ENCODE measurements at places on chromosomes 5 and 9.

- ATAC-seq, result peak; percentile 35
These were observed 51.4 kb upstream of the GRHPR start for GRCh38 chr9:37370968-37371563.

- ATAC-seq, result no peak
These were observed 73.8 kb downstream of the LHFPL2 start for GRCh38 chr5:78574731-78575161.

GRCh38 chr9:136779808-136780207, 11.3 kb upstream of the TMEM141 start:
- ATAC-seq, result no peak

DNA sequence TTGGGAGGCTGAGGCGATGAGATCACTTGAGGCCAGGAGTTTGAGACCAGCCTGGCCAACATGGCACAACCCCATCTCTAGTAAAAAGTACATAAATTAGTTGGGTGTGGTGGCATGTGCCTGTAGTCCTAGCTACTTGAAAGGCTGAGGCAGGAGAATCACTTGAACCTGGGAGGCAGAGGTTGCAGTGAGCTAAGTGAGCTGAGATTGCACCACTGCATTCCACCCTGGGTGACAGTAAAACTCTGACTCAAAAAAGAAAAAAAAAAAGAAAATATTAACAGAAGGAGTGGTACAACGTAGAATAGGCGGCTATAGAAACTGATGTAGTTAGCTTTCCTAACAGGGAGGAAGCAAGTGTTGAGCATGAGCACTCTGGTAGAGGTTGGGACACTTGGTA, 59.9 kb downstream of the PBX3 start:
- no peak for ATAC-seq

DNA sequence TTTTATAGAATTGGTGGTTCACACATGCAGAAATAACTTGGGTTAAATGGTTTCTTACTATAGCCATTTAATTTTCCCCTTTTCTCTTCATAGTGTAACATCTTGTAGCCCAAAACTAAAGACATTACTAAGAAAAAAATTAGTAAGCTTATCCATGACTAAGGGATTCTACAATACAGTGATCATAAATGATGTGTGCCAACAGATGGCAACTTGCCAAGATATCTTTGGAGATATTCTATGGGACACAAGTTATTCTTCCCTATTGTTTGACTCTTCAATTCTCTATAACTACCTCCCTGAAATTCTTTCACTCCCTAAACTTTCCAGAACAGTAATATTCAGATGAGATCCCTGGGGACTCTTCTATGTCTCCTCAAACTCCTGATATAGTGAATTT, 580.6 kb downstream of the PTPRD start:
- no peak for ATAC-seq

- no peak for ATAC-seq
These were observed 30.2 kb upstream of the SLCO6A1 start for GRCh38 chr5:102529031-102529430.

DNA sequence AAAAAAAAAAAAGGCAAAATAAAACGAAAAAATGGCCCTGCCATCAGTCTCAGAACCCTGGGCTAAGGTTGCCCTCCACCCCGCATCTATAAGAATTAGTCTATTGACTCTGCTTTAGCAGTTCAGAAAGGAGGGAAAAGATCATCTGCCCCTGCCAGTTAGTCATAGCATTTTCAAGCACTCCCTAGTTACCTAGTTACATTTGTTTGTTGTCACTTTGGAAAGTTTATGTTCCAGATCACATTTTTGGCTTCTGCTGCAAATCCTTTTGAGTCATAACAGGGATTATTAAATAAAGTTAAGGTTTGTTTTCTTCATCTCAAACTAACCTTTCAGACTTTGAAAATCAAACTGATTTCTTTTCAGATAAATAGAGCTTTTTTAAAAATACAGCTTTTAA, 52.1 kb downstream of the AQP7 start:
- no peak for ATAC-seq

DNA sequence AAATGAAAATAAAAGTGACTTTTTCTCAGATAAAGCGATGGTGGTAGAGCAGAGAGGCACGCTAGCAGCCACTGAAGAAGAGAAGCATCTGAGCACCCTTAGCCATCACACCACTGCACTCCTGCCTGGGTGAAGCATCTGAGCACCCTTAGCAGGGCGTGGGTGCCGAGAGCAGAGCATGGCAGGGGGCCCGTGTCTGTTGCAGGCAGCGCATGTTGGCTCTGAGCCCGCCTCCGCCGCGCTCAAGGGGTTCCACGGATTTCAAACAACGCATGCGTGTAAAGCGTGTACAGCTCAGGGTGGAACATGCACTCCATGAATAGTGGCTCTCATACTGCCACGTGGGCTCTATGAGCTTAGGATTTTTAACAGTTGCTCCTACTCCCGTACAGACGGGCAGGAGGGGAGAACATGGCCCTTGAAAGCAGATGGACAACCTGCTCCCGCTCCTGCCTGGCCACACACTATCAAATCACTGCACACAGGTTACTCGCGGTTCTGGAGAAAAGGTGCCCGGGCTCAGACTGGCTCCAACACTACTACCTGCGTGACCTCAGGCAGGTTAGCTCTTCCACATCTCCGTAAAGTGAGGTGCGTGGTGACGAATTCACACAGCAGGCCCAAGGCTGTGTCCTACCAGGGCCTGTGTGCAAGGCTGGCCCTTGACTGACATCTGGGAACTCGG, 12.1 kb downstream of the LRRC14B start:
- no peak for ATAC-seq

GRCh38 chr9:2208991-2209390, 193.8 kb downstream of the SMARCA2 start:
- ATAC-seq, result no peak

DNA sequence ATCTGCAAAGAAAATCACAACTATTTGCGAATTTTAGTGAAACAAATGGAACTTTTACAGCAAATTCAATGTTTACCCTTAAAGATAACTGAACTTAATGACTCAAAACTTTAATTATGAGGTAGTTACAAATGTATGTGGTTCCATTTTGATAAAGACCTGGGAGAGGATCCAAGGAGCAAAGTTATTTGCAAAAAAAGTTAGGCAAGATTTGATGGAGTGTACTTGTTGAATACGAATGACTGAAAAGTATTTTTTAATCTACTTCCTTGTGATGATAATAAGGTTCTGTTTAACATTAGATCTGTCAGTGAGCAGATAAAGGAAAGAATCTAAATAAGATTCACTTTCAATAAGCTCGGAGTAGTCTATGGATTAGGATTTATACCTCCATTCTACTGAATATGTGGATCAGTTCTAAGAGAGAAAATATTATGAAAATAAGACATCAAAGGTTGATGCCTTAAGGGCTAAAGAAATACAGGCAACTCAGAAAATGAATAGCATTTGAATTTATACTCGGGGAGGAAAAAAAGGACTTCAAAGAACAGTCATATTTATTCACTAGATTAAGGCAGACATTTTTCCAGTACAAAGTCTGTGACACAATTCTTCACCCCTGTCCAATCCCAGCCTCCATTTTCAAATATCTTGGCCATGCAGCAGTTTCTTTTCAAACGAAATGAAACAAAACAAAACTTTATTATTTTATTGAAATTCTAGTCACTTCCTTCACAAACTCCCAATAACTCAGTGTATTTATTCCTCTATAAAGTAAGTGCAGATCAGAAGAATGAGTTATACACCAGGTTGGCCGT, 199.8 kb downstream of the PDE4D start:
- ATAC-seq, result no peak

- ATAC-seq, result no peak
These were observed 185.5 kb downstream of the CACNA1B start for GRCh38 chr9:138063033-138063432.

DNA sequence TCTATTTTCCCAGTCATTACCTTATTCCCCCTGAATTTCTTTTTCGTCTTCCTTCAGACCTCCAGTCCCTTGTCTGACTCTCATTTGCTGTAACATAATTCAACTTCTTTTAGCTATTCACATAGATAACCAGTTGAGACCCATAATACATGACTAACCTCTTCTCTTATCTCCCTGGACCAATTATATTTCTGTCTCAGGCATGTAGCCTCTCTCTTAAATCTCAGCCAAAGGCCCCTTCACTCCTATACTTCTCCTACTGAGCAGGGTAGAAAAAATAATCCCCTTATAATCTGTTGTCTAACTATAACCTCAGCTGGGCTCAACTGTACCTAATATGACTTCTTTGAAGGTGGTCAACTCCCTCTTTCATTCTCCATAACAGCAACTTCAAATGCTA, 20.9 kb downstream of the RANBP6 start:
- no peak for ATAC-seq

- no peak for ATAC-seq
These were observed 74.5 kb downstream of the WNK2 start for GRCh38 chr9:93258419-93258817.

DNA sequence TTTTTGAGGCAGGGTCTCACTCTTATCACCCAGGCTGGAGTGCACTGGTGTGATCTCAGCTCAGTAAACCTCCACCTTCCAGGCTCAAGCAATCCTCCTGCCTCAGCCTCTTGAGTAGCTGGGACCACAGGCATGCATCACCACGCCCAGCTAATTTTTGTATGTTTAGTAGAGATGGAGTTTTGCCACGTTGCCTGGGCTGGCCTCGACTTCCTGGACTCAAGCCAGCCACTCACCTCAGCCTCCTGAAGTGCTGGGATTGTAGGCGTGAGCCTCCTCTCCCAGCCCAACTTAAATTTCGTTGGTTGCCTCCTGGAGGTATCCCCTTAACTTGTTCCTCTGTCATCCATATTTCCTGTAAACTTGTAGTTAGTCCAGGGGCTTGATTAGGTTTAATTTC, 47.2 kb downstream of the RAB24 start:
- no peak for ATAC-seq

Data from activated CD4-positive, CD25-positive, alpha-beta regulatory T cell treated with anti-CD3 and anti-CD28 coated beads, Interleukin-2, amount 50 U/mL, for 24 hours (primary cell).